ENCODE measurements at places on chromosomes 12 and 14.

DNA sequence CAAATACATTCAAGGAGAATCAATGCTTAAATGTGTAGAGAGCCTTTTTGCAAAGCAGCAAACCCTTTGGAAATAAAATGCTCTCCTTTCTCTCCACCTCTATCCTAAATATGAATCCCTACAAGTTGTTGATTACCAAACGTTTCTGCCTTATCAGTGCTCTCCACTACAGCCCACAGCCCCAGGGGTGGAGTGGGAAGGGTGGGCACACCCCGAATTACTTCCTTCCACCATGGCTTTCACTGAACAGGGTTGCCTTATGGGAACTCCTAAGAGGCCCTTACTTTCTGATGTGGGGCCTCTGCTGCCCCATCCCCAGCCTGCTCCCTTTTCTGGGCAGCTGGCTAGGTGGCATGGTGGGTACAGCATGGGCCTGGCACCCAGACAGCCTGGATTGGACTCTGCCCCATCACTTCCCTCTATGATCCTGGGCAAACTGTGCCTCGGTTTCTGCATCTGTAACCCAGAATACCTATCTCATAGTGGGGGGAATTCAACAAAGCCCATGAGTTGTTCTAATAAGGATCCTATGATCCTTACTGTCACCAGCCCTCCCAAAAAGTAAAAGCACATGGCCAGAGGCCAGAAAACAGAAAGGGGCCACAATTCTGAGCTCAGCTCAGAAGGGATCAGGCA is 16.1 kb downstream of the AK7 start:
- no peak for DNase-seq

- no peak for DNase-seq
These were observed 601.8 kb downstream of the SLC16A7 start for GRCh38 chr12:60197589-60197988.

GRCh38 chr12:126355346-126355745 is 1290.1 kb downstream of the AACS start:
- no peak for DNase-seq

DNA sequence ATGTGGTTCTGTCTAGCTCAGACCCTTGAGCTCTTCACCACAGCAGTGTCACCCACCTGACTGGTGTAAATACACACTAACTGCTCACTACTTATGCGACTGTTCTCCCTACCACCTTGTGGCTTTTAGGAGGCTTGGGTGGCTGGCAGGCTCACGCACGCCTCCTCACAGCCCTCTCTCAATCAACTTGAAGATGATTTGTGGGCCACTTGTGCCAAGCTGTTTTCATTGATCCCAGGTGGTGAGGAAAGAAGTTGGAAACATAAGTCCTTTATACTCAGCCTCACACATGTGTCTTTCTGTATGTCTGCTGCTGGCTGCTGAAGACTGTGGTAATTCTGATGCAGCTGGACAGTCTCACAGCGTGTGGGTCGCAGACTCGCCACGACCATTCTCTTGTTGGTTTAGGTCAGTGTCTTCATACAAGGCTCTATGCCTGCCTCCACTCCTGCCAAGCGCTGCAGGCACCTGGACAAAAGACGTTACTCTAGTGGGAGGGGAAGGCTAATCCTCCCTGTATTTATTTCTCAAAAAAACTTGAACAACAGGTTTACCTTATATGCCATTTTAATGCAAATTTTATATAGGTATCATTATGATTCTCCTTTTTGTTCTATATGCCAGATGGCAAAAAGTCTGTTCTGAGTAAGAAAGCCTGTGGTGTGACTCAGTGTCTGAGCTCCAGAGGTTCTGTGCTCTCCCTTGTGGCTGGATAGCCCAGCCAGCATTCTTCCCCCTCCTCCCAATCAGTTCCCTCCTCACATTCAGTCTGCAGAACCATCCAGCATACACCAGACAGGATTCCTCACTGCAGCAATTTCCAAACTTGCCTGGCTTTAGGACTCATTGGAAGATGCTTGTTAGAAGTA is 115.6 kb downstream of the DIP2B start:
- no peak for DNase-seq

DNA sequence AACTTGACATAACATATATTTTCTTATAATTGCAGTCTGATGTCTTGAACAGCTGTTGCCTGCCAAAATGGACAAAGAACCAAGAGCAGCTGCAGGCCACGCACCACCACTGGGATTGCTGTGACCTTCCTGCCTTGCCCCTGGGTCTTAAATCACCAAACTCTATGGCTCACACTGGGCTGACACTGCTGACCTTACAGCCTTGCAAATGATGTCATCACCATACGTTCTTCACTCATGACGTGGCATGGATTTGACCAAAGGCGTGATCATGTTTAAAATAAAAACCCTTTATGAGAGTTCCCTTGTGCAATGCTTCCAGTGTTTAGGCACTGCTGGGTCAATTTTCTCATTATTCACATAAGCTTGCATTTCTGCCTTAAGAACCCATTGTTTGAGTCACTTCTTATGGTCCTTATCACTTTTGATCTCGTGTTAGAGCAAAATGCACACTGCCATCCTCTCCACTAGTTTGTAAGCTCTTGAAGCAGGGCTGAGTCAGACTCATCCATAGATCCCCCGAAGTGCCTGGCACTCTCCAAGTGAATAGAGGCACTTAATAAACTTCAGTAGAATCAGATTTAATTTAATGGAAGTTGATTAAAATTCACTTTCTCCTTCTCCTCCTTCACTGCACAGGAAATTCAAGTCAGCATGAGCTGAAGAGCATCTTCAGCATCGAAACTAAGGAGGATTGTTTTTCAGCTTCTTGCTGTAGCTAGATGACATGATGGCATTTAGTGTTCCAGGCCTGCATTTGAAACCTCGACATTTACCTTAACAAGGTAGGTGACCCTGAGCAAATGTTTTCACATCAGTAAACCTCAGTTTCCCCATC is 132.4 kb upstream of the PZP start:
- no peak for DNase-seq

DNA sequence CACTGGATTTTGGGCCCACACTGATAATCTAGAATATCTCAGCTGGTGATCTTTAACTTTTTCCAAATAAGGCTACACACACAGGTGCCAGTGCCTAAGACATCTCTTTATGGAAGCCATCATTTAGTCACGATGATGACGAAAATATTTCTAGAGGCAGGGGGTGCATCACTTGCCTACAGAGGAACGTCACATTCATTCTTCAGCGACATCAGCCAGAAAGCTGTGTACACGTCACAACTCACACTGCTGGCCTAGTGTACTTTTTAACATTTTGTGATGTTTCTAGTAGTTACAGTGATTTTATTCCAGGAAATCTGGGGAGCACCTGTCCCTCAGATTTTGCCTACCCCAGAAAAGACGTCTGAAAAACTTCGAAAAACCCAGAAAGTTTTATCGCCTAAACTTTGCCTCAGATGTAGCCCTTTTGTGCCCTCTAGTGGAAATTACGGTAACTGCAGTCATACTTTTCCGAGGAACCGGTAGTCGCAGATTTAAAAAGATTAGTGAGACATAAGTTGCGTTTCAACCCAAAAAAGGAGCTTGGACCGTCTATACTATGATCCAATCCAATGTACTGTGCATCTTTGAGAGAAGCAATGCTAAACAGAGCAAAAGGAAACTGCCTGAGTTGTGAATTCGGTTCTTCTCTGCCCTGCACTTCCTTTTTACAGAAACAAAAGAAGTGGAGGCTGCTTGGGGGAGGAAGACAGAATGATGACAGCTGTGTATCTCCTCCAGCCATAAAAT is 64.3 kb upstream of the STON2 start:
- peak; percentile 39 for DNase-seq

GRCh38 chr14:75299576-75299975 is 20.9 kb downstream of the FOS start:
- no peak for DNase-seq
